ENCODE measurements at places on chromosomes 3 and 15.

DNA sequence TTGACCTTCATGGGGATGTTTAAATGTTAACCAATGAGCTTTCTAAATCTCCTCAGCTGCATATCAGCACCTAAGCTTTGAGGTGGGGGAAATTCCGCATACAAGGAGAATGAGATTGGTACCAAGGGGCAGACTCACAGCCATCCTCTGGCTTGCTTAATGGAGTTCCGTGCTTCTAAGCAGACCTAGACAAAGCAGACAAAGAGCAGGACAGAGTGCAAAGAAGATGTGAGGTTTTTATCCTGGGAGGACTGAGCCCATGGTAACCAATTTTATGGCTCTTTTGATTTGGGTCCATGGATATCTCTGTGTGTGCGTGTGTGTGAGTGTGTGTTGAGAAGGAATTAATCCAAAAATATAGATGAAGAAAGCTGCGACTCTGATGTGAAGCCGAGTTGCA, 7.5 kb downstream of the TAFA4 start:
- DNase-seq, result no peak

GRCh38 chr3:189288348-189289235, 116.8 kb downstream of the TPRG1 start:
- DNase-seq, result no peak

GRCh38 chr15:68205558-68205944, 419 bp upstream of the CALML4 start:
- DNase-seq, result no peak

- peak; percentile 11 for DNase-seq
Observed at GRCh38 chr3:178097576-178097975, 438.7 kb upstream of the KCNMB2 start.

DNA sequence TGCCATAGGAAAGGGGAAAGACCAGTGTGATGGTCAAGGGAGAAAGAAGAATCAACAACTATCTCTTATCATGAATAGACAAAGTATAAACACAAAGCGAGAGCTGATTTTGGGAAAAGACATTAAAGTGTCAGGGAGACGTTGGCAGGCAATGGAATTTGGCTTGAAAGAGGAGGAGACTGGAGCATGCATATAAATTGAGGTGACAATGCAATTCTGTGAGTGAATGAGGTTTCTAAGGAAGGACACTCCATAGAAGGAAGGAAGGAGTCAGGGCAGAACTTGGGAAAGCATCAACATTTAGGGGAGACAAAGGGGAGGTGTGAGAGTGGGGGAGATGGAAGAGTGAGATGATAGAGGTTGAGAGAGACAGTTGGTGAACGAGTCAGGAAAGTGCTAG, 543.0 kb upstream of the TBL1XR1 start:
- DNase-seq, result no peak

DNA sequence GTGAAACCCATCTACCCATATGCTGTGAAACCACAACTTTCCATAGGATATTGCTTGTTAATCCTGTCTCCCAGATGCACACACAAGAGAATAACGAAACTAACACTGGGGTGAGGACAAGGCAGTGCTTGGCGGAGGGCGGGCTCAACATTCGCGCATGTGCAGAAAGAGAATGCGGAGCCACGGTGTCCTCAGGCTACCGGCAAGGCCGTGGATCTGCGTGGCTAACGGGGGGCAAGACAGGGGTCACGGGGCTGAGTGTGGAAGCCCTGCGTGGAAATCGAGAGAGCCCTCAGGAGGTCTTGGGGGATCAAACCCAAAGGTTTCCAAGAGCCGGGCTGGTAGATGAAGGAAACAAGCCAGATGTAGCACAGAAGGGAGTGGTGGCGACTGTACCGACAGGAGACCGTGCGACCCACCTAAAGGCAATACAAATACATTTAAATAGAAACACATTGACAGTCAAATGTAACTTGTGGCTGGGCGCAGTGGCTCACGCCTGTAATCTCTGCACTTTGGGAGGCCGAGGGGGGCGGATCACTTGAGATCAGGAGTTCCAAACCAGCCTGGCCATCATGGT, 48.5 kb upstream of the TRA2B start:
- DNase-seq, result no peak

GRCh38 chr3:85939074-85939482, 980.3 kb downstream of the CADM2 start:
- no peak for DNase-seq

DNA sequence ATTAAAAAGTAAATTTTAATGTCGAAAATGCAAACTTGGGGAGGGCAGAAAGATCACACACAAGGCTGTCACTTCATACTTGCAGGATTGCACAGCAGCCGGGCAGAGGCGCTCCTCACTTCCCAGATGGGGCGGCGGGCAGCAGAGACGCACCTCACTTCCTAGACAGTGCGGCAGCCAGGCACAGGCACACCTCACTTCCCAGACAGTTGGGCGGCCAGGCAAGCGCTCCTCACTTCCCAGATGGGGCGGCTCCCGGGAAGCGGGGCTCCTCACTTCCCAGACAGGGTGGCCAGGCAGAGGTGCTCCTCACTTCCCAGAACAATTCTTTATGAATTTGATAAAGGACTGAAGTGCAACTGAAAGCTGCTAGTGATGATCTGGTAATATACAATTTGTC, 21.2 kb downstream of the RLBP1 start:
- no peak for DNase-seq

- no peak for DNase-seq
Observed at GRCh38 chr3:81908561-81908960, 147.1 kb upstream of the GBE1 start.

DNA sequence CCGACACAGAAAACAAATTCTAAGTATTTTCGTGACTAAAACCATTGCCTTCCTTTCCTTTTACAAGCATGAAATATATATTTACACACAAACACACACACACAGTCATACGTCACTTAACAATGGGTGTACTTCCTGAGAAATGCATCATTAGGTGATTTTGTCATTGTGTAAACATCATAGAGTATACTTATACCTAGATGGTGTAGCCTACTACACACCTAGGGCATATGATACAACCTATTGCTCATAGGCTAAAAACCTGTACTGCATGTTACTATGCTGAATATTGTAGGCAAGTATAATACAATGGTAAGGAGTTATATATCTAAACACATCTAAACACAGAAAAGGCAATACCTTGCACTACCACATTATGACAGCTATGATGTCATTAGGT, 28.6 kb downstream of the COL6A5 start:
- no peak for DNase-seq

DNA sequence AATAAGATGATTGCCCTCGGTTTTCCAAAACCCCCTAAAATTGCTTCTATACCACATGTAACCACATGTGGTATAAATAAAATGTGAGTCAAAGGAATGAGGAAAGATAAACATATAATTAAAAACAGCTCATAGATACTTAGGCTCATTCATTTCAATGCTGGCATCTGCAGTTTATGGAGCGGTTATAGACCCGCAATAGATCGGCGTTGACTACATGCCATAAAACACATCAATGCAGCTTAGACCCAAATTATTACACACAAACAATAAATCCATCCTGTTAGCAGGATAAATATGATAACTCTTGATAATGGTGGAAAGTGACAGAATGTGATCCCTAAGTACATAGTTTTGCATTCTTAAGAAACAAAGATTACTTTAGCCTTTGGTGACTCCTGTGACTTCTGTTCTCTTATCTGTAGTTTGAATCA, 143.7 kb downstream of the NR2F2 start:
- DNase-seq, result peak; percentile 7

- DNase-seq, result no peak
Observed at GRCh38 chr15:51075364-51075763, 19.3 kb downstream of the TNFAIP8L3 start.

DNA sequence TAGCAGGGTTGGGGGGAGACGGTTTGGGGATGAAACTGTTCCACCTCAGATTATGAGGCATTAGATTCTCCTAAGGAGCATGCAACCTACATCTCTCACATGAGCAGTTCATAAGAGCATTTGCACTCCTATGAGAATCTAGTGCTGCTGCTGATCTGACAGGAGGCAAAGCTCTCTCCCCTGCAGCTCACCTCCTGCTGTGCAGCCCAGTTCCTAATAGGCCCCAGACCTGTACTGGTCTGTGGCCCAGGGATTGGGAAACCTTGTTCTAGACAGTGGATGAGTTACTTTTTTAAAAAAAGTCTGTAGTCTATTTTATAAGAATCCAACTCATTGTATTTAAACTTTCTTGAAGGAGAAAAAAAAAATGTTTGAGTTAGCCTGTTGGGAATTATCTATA, 100.0 kb downstream of the HHLA2 start:
- DNase-seq, result no peak

GRCh38 chr3:4584456-4585249, 91.5 kb downstream of the ITPR1 start:
- DNase-seq, result no peak

GRCh38 chr3:58222161-58222724, 11.5 kb upstream of the DNASE1L3 start:
- peak; percentile 67 for DNase-seq

- DNase-seq, result no peak
Observed at GRCh38 chr3:4894891-4895530, 84.2 kb upstream of the BHLHE40 start.

DNA sequence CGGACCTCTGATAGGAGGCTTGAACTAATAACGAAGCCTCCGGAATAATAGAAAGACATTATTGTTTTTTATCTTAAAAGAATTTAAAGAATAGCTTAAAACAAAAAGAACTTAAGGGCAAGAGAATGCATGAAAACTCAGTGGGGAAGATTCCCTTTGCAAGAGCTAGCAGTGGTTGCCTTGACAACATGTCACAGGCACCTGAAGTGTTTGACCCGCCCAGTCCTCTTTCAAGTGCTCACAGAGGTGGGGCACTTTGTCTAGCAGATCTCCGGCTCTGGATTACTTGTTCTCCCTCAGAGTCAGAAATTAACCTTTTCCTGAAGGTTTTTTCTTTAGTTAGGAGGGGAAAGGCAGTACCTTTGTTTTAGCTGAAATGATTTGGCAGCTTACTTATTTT, 37.8 kb downstream of the LARS2 start:
- DNase-seq, result no peak

DNA sequence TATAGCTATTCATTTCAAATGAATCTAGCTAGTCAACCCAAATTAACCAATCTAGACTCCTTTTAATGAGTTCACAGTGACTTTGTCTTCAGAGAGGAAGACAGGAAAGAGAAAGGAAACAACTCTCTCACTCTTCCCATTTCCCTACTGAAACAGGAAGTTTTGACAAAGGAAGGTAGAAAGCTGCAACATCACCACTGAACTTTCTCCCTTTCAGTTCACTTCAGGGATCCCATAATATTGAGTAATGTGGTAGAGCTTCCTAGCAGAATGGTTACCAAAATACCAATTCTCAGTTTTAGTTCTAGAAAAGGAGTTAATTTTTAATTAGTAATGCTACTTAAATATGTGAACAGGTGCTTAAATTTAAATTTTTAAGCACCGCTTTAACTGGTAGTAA, 7.5 kb downstream of the VPS13C start:
- DNase-seq, result no peak

DNA sequence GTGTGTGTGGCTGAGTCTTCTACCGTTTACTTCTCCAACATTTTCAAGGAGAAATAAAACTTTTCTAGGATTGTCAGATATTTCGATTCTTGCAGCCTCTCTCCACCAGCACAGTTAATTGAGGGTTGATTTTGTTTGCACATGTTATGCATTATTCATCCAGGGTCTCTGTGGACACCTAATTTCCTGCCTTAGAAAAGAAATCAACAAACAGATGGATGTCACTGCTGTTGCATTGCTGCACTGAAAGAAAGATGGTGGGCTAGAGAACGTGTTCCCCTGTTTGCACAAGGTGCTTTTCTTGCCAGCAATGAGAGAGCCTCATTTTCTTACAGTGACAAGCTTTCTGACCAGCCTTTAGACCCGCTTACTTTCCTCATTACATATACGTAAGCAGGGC, 150.0 kb downstream of the CLSTN2 start:
- DNase-seq, result no peak

- DNase-seq, result peak; percentile 13
Observed at GRCh38 chr15:70114221-70114620, 16.5 kb upstream of the TLE3 start.

DNA sequence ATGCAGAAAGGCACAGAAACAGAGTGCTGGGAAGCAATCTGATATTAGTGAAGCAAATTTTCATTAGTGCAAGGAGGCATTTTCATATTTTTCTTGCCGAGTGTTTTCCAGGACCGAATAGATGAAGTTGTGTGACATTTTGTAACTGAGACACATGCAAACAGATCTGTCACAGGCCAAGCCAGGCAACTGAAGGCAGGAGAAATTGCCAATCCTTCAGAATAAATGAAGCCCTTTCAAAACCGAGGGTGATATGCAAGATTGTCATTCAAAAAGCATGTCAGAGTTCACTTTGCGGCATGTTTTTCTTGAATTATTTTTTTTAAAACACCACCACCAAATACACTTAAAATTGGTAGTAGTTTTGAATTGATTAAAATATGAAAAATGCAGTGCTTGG, 6.2 kb downstream of the LMOD3 start:
- DNase-seq, result no peak

DNA sequence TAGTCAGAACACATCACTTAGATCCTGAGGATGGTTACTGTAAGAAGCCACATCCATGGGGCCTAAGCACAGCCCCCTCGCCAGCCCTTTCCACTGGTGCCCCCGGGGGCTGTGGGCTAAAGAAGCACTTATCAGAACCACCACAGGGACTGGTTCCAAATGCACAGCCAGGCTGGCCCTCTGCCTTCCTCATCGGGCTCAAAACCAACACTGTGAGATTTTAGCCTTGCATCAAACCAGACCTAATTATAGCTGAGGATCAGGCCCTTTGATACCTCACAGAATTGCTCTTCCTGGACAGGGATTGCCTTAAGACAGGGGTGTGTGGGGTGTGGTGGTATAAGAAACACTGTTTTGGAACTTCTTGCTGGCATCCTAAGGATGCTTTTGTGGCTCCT, 23.7 kb downstream of the SRPRB start:
- no peak for DNase-seq

- peak; percentile 83 for DNase-seq
Observed at GRCh38 chr15:33104212-33104611, 90.3 kb downstream of the FMN1 start.

DNA sequence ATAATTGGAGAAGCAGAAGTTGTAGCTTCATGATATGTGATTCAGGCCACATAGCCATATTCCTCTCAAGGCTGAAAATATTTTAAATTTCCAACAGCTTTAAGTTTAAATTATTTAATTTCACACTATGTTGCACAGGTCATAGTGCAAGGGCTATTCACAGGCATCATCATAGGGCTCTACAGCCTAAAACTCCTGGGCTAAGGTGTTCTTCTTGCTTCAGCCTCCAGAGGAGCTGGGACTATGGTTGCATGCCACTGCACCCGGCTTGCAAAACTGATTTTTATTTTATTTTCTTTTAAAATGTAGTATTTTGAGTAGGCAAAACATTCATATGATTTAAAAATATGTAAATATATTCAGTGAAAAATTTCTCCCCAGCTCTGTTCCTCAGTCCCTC, 6.0 kb upstream of the CEP97 start:
- DNase-seq, result no peak

GRCh38 chr3:167657684-167658225, 4.0 kb upstream of the WDR49 start:
- no peak for DNase-seq

- no peak for DNase-seq
Observed at GRCh38 chr3:65702202-65702601, 336.5 kb downstream of the MAGI1 start.

All from ELR (cell line).